ENCODE measurements at places on chromosomes 7 and 10.

DNA sequence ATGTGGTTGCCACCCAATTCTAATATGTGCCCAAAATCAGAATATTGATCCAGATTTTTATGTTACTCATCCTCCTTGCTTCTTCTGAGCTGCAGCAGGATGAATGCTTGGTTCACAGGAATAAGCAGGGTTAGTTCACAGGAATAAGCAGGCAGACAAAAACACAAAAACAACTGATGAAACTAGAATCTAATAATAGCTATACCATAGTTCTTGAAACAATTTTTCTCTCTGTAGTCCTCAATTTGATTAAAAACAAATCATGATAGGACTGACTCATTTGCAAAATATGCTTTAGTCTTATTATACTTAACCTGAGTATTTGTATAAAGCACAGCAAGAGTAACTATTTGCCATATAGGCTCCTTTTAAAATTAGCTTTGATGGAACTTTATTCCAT is 24.4 kb upstream of the ARHGAP12 start:
- DNase-seq, result no peak

DNA sequence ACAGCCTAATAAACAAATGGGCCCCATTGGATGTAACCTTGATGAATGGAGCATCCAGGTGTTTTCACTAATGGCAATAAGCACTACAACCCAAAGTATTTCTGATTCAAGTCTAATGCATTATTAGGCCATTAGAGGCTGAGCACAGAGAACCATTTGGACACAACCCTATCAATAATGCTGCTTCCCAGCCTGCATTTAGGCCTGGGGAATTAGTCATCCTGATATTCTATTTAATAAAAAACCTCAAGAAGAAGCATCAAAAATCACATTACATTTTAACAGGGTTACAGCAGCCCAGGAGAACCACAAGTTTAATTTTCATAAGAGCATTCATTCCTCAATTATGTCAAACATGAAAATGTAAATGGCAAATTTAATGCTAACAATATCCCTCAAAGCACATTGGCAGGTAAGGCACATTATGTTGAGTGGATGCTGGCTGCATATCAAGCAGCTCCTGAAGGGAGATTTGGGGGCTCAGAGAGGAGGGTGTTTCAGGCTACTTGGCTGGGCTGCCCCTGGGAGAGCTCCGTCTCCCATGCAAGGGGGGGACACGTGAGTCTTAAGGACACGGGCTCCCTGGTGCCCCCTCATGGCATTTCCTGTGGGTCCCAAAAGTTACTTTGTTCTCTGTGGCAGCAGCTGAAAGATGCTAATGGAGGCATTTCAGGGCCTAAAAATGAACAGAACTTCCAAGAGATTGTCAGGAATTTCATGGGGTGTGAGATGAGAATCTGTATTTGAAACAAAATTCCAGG is 143.4 kb downstream of the HERPUD2 start:
- DNase-seq, result no peak

DNA sequence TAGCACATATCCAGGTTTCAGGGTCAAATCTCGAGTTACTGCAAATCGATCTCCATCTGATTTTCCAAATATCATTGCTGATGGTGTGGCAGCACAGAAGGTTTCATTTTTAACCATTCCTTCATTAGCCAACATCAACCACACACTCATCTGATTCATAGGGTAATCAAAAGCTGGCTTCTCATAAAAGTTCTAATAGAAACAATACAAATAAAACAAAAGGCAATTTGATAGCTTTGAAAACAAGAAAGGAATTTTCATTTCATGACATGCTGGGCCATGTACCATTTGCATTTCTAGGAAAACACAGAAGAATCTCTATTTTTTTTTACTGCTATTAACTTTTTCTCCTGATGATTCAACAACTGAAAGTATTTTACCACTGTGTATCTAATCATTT is 147.7 kb upstream of the SLC26A5 start:
- no peak for DNase-seq

DNA sequence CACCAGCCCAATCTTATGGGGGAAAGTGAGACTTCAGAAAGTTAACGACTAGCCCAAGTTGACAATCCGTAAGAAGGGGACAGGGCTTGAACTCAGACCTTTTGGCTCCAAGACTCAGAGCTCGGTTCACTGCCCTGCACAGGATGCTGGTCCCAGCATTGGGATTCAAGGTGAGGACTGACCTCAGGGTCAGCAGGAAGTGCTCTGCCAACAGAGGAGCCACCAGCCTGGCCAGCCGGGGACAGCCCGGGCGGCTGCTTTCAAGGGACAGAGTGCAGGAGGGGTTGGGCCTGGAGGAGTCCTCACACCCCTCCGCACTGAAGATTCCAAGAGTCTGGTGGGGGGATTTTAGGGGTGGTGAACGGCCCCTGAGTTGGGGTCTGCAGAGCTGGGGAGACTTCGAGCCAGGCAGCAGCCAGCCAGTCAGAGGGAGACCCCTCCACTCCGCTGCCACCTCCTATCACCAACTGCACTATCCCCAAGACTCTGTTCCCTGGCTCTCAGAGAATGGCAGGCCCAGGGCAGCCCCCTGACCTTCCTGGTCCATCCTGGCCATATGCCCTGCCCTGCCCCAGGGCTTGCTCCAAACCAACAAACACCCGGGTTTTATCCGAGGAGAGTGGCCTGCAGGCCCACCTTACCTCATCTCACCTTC is 19.7 kb downstream of the TLL2 start:
- no peak for DNase-seq

DNA sequence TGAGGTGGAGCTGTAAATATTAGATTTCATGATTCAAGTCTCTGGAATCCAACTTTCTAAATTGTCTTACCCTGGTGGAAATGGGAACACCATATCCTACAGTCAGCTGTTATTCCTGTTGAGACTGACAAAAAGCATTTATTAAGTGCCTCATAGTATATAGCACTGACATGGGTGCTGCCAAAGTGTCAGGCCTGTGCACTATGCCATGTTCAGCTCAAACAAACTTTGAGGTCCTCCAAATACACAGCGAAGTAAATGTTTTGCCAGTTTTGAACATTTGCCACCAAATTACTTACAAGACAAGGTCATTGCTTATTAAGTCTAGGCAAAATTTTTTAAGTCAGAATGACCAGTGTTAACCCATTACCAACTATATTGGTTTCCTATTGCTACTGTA is 162.9 kb upstream of the SLC25A13 start:
- DNase-seq, result no peak

DNA sequence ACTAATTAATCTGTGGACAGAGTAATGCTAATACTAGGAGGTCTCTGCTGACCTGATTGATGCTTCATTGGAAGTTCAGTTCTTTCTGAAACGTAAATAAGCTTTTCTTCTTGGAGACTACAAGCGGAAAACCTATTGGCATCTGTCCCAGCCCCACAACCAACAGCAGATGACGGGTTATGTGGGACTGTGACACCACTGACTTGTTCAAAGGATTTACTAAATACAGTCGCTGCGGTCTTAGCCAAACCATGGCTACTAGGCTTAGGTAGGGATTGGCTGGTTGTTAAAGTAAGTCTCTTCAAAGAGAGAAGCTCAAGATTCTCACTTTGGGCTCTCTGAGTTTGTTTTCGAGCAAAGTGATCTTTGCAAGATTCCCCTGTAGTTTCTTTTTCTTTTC is 68.3 kb downstream of the HYCC1 start:
- DNase-seq, result no peak

DNA sequence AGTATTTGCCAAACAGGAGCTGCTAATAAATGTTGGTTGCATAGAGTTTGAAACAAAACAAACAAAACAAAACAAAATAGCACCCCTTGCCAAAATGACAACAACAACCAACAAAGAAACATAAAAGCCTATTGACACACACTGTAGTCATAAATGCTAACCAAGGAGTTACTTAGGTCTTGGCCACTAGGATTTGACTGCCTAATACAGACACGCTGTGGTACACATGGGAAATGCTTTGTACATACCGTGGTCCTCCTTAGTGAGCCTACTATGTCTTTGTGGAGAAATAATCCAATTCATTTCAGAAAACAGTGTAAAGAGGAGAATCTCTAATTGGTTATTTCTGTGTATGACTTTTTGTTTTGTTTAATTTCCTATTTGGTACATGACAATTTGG is 53.2 kb upstream of the MTPN start:
- DNase-seq, result no peak

GRCh38 chr10:99981581-99982199 is 28.1 kb downstream of the DNMBP start:
- DNase-seq, result no peak

GRCh38 chr10:29256019-29256418 is 32.9 kb upstream of the LYZL1 start:
- DNase-seq, result no peak

DNA sequence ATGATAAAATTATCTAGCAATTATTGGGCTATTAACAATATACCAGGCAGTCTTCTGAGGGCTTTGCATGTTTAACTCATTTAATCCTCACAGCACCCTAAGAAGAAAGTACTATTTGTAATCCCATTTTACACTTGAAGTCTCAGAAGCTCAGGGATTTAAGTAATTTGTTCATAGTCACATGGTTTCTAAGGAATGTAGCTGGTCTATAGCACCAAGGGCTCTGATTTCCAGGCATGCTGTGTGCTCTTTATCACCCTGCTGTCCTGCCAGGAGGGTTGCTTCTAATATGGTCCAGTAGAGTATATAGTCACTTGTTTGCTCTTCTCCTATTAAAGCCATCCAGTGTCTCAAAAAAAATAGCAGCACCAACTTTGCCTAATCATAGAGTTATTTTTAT is 417.2 kb downstream of the PLXDC2 start:
- no peak for DNase-seq

- DNase-seq, result no peak
Measured at GRCh38 chr7:56125831-56126230, 9.6 kb upstream of the NUPR2 start.

GRCh38 chr7:602341-603141 is 82.9 kb upstream of the PDGFA start:
- DNase-seq, result no peak

- no peak for DNase-seq
Measured at GRCh38 chr10:30857803-30858202, 173.9 kb downstream of the ZNF438 start.

- DNase-seq, result no peak
Measured at GRCh38 chr10:22712956-22713852, 1.2 kb downstream of the PIP4K2A start.

GRCh38 chr7:108257954-108258353 is 127.8 kb upstream of the LAMB4 start:
- no peak for DNase-seq

GRCh38 chr10:78746155-78746763 is 322.5 kb upstream of the ZMIZ1 start:
- no peak for DNase-seq

DNA sequence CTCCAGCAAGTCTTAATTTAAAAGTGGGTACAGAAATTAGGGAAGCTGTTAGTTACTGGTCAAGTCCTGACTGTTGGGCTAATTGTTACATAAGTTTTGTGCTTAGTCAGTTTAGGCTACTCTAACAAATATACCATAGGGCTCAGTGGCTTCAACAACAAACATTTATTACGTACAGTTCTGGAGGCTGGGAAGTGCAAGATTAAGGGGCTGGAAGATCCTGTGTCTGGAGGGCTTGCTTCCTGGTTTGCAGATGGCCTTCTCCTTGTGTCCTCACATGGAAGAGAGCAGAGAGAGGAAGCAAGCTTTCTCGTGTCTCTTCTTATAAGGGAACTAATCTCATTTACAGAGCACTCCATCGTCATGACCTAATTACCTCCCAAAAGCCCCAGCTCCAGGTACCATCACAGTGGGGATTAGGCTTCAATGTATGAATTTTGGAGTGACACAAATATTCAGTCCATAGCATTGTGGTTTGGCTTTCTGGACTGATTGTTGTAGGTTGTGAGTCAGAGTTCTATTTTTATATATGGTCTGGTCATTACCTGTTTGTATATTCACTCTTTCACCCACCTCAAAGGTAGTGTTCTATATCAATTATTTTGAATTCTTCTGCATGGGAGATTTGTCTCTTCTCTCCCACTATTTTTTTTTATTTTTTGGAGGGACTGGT is 17.1 kb downstream of the ST7 start:
- DNase-seq, result no peak

GRCh38 chr10:36573246-36573645 is 552.2 kb upstream of the ANKRD30A start:
- no peak for DNase-seq

DNA sequence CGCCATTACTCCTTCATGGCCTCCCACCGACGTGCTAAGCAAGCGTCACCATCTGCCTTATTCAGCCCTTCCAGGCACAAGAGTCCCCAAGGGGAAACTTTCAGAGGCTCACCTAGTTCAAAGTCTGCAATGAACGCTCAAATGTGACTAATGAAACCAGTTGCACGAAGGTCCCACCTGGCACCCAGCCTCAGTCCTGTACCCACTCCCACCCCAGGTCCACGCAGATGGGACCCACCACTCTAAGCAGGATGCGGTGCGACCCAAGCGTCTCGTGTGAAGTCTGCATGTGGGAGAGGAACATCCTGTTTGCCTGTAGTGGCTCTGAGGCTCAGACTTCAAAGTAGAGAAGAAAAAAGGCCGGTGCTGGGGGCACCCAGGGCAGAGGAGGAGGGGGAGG is 40.3 kb downstream of the RGS10 start:
- DNase-seq, result no peak

DNA sequence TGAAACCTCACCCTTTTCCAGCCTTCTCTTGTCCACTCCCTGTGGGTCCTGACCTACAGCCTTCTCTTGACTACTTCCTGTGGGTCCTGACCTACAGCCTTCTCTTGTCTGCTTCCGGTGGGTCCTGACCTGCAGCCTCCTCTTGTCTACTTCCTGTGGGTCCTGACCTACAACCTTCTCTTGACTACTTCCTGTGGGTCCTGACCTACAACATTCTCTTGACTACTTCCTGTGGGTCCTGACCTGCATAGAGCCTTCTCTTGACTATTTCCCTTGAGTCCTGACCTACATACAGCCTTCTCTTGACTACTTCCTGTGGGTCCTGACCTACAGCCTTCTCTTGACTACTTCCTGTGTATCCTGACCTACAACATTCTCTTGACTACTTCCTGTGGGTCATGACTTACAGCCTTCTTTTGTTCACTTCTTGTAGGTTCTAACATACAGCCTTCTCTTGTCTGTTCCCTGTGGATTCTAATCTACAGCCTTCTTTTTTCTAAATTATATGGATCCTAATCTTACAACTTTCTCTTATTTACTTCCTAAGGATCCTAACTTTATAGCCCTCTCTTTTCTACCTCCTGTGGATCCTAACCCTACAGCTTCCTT is 36.5 kb downstream of the C10orf71 start:
- DNase-seq, result no peak

Measured in GDM1 (cell line).